ENCODE measurements at places on chromosomes 5 and 9. TPM values are rescaled to one million over a fixed set of nuclear protein-coding genes. Genes with fewer than 3 reads are reported as not detected.

The NSD1 gene
- 20.1 TPM for total RNA-seq

The CNTLN gene
- total RNA-seq: 6.3 TPM

The SLC34A1 gene
- not detected for total RNA-seq

The JAKMIP2 gene
- not detected for total RNA-seq

The YTHDC2 gene
- total RNA-seq: 7.4 TPM

The ECSCR gene
- not detected for total RNA-seq

The EGR1 gene
- 7.2 TPM for total RNA-seq

The RAI14 gene
- total RNA-seq: 99.8 TPM

The SLC1A1 gene
- total RNA-seq: 1.8 TPM

The CORO2A gene
- total RNA-seq: 1.1 TPM

The RETREG1 gene
- 3.0 TPM for total RNA-seq

The TAF11L2 gene
- not detected for total RNA-seq

The PIP5K1B gene
- not detected for total RNA-seq

The WNT8A gene
- not detected for total RNA-seq

The S100Z gene
- total RNA-seq: not detected

The CDK7 gene
- total RNA-seq: 64.3 TPM

The SUSD3 gene
- total RNA-seq: 0.79 TPM

The TLE4 gene
- 13.8 TPM for total RNA-seq

All from A549 treated with DMSO at 1 μM for 4 hours (cell line).